ENCODE measurements at places on chromosomes 2 and 18. TPM values are rescaled to one million over a fixed set of nuclear protein-coding genes. Genes with fewer than 3 reads are reported as not detected.

Gene REG3A
- 3.1 TPM for total RNA-seq

GRCh38 chr2:5145801-5146200 lies 546.4 kb upstream of the SOX11 start:
- no peak for DNase-seq
- H3K27ac ChIP-seq, result no peak overlapping the region
- no peaks in the 10 kb centered on the region for H3K27me3 ChIP-seq
- H3K4me3 ChIP-seq, result no peak overlapping the region
- no peaks in the 10 kb centered on the region for H3K36me3 ChIP-seq

DNA sequence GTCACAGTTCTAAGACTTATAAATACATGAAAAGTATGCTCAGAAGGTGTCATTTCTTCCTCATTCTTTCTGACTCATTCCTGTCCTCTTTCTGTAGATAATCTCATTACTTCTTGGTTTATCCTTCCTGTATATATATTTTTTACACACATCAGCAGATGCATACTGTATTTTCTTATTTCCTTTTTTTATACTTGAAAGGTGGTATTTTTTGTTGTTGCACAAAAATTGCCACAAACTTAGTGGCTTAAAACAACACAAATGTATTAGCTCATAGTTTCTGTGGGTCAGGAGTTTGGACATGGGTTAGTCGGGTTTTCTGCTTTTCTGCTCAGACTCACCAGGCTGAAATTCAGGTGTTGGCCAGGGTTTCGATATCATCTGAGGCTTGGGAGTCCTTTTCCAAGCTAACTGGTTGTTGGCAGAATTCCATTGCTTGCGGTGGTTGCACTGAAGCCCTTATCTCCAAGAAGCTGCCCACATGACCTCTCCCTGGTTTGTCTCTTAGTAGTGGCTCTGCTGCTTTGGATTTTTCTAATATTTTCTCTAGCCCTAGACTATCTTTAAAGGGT lies 162.6 kb downstream of the FMNL2 start:
- no peak overlapping the region for H3K27ac ChIP-seq
- peak; percentile 66 for DNase-seq
- peaks cover 60% of the 10 kb centered on the region for H3K4me1 ChIP-seq

DNA sequence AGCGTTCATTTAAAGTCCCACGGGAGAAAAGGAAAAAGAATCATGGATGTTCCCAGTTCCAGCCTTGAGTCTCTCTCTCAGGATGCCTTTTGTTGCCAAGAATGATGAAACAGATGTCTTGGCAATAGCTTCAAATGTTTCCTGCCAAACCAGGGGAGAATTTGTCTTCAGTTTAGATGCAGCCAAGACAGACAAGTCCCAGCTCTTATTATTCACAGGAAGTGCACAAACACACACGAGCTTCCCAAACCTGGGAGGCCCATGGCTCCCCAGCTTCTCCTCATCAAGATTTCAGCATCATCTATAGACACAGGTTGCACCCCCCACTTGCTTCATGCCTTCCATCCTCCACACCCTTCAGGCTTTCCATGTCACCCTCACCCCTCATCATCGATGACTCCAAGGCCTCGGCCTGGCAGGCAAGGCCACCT lies 45.9 kb downstream of the HS1BP3 start:
- no peak overlapping the region for H3K4me3 ChIP-seq
- H3K36me3 ChIP-seq, result no peaks in the 10 kb centered on the region
- peak; percentile 76 for DNase-seq
- peaks cover 13% of the 10 kb centered on the region for H3K4me1 ChIP-seq

- H3K4me1 ChIP-seq, result peaks cover 6% of the 10 kb centered on the region
- DNase-seq, result no peak
- no peaks in the 10 kb centered on the region for H3K36me3 ChIP-seq
- H3K27me3 ChIP-seq, result no peaks in the 10 kb centered on the region
Measured at GRCh38 chr2:214497489-214497888, 86.6 kb downstream of the VWC2L start.

DNA sequence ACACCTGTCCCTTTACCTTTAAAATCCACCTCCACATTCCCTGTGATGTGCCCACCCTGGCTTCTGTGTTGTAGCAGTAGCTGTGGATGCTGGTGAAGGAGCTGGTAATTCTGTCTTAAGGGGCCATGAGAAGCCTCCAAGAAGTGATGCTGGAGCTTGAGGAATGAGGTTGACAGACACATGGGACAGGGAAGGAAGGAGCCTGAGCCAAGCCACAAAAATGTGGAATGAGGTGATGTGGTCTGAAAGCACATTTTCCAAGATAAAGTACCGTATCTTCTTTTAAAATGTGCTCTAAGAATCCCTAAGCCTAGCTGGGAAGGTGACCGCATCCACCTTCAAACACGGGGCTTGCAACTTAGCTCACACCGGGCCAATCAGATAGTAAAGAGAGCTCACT lies 31.2 kb downstream of the VWA3B start:
- no peak for DNase-seq
- no peak overlapping the region for H3K4me3 ChIP-seq
- H3K27ac ChIP-seq, result no peak overlapping the region
- H3K27me3 ChIP-seq, result no peaks in the 10 kb centered on the region
- no peaks in the 10 kb centered on the region for H3K4me1 ChIP-seq

DNA sequence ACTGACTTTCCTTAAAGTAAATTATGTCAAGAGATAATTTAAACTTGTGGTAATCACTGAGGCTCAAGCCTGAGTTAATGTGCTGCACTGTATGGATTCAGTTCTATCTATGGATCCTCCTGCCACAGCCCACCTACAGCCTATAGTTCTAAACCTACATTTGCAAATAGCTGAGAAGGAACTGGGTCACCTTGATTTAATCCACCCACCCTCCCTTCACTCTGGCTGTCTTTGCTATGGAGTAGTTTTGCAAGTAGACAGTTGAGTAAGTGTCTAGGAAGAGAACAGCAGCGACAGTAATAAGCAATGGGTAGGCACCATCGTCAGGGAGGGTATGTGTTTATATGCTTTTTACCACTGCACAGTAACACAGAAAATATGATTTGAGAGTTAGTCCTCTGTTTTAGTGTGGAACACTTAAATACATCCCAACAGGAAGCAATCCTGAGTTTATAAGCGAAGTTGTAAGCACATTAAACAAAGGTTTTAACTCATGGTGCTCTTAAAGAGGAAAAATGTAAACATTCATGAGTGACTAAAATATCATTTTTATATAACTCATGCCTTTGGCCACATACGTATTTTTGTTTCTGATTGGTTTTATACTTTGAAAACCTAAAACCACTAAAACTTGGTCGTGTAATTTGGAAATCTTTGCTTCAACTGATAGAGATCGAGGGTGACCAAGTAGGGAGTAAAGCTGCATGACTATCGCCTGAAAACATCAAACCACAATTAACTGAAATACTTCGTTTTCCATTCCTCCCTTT lies 36.3 kb upstream of the CHRNA1 start:
- no peak overlapping the region for H3K27ac ChIP-seq
- H3K27me3 ChIP-seq, result no peaks in the 10 kb centered on the region
- no peak overlapping the region for H3K4me3 ChIP-seq
- no peak for DNase-seq
- H3K4me1 ChIP-seq, result no peaks in the 10 kb centered on the region
- peaks cover 14% of the 10 kb centered on the region for H3K36me3 ChIP-seq

DNA sequence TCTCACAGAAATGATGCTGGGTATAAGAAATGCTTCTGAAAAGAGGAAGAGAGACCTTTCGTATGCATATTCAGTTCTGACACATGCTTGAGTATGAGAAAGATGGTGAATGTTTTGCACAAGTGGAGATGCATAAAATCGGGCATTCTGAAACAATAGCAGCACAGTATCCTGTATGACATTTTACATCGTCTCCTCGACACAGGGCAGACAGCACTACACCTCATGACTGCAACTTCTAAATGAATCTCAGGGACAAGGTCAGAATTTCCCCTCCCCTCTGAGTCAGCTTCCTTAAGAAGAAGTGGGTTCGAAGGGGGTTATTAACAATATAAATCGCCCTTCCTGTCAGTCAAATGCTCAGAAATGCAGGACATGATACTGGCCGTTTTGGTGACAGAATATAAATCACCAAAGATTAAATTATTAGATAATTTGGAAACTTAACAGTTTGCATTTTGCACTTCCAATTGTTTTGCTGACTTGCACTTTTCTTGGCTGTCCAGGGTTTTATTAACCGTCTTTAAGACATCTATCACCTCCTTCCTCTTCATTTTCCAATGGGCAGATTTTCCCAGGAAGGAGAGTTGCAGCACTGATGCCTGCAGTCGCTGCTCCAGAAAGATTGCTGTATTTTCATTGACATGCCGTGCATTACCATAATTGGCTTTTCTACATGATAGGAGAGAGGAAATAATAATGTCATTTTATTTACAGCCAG lies 57.2 kb downstream of the TSHZ1 start:
- H3K4me3 ChIP-seq, result no peak overlapping the region
- H3K27me3 ChIP-seq, result no peaks in the 10 kb centered on the region
- no peaks in the 10 kb centered on the region for H3K4me1 ChIP-seq
- H3K36me3 ChIP-seq, result no peaks in the 10 kb centered on the region
- DNase-seq, result no peak

DNA sequence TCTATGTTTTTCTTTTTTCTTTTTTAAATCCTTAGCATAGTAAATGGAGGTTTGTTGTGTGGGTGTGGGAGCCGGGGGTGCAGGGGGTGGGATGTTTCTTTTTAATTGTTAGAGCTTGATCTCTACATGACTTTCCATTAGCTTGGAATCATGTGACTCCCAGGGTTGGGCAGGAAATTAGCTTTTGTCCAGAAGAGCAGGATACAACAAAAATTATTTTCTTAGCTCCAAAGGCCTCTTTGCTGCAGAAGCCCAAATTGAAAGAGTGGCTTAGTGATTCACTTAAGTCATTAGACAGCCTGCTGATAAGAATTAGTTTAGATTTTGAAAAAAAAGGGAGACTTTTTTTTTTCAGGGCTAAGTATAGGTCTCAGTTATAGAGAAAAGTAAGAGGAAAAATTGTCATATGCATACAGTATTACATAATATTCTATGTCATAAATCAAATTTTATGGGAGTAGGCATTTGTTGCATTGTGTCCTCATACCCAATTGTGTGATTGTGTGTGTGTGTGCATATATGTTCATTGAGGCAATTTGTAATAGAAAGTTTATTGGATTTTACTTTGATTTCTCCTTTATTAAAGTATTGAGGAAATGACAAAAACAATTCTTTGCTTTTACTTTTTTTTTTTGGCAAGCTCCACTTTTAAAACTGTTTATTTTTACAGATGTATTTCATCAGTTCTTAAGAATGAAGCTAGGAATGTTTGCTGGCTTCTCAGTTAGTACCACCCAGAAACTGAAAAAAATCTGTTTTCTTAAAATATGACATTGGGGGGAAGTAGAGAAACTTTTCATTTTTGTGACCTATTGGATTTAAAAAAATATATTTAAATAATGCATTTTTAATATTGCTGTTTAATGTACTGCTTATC lies 47.4 kb downstream of the TSPYL6 start:
- no peaks in the 10 kb centered on the region for H3K36me3 ChIP-seq
- no peak overlapping the region for H3K4me3 ChIP-seq
- DNase-seq, result no peak
- peaks cover 28% of the 10 kb centered on the region for H3K4me1 ChIP-seq

Measured in stomach (tissue), 19 donors.